ENCODE measurements at places on chromosomes 5 and 9.

DNA sequence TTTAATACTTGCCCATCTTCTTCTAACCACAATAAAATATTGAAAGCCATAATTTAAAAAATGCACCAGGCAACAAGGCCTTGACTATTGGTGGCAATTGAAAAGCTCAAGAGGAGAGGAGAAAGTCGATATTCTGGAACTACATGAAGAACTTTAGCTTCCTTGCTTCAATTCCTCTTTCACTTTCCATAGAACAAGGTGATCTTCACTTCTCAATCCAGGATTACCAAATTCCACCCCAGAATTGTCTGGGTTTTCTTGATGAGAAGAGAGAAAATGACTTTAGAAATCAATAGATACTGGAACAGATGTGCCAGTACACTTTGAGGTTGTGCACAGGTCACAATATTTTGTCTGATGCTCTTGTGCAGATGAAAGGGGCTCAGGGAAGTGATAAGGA, 52.2 kb downstream of the PTCD2 start:
- no peak overlapping the region for H3K27ac ChIP-seq
- H3K4me3 ChIP-seq = no peak overlapping the region
- no peak for ATAC-seq
- peaks cover 19% of the 10 kb centered on the region for H3K4me1 ChIP-seq
- peaks cover 12% of the 10 kb centered on the region for H3K36me3 ChIP-seq

- H3K4me3 ChIP-seq = no peak overlapping the region
- H3K4me1 ChIP-seq = peaks cover 20% of the 10 kb centered on the region
- ATAC-seq = no peak
- no peaks in the 10 kb centered on the region for H3K36me3 ChIP-seq
- no peak overlapping the region for H3K27ac ChIP-seq
Observed at GRCh38 chr5:40397976-40398375, 281.7 kb upstream of the PTGER4 start.

DNA sequence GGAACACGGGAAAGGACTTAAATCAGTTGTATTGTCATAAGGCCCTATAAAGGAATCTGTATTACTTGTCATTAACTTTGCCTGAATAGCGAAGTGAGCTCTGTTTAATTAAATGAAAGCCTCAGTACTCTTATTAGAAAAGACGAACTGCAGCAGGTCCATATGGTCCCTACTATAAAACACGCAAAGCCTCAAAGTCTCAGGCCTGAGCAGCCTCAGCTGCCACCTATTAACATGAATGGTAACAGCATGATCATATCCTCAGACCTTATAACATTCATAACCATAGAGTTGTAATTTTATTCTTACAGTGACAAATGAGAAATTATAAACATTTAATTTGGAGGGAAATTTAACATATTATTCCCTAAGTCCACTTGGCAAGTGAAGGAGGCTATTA, 1113.7 kb upstream of the WWC1 start:
- no peak overlapping the region for H3K4me3 ChIP-seq
- no peaks in the 10 kb centered on the region for H3K36me3 ChIP-seq
- no peak for ATAC-seq
- no peaks in the 10 kb centered on the region for H3K27me3 ChIP-seq
- no peaks in the 10 kb centered on the region for H3K4me1 ChIP-seq
- no peak overlapping the region for H3K27ac ChIP-seq

DNA sequence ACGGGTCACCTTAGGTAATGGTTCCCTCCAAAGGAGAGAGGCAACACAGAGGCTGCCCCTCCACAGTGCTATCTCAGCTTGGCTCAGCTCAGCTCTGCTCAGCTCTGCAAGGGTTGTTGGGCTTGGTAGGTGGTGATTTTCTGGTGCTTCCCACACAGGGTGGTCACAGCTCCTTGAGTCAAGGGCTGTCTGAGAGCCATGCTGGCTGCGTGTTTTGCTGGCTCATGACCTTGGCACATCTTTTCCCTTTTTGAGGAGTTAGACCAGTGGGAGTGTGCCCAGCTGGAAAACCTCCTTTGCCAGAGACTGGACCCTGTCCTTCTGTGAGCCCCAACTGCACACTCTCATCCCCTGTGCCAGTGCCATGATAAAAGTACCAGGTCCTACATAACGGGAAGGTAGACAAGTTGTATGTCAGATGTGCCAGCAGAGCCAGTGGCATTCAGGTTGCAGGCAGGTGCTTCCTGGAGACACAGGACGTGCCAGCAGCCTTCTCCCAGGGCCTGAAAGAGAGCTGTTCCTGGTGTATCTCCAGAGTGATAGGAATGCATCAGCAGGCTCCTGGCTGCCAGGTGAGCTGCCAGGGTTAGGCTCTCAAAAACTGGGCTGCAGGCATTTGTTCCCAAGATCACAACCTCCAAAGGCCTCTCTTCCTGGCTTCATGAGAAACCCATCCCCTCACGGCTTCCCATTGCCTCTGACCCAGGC, 118.6 kb upstream of the CXCL14 start:
- ATAC-seq = no peak
- no peaks in the 10 kb centered on the region for H3K36me3 ChIP-seq
- H3K27me3 ChIP-seq = peaks cover 22% of the 10 kb centered on the region
- no peaks in the 10 kb centered on the region for H3K4me1 ChIP-seq

DNA sequence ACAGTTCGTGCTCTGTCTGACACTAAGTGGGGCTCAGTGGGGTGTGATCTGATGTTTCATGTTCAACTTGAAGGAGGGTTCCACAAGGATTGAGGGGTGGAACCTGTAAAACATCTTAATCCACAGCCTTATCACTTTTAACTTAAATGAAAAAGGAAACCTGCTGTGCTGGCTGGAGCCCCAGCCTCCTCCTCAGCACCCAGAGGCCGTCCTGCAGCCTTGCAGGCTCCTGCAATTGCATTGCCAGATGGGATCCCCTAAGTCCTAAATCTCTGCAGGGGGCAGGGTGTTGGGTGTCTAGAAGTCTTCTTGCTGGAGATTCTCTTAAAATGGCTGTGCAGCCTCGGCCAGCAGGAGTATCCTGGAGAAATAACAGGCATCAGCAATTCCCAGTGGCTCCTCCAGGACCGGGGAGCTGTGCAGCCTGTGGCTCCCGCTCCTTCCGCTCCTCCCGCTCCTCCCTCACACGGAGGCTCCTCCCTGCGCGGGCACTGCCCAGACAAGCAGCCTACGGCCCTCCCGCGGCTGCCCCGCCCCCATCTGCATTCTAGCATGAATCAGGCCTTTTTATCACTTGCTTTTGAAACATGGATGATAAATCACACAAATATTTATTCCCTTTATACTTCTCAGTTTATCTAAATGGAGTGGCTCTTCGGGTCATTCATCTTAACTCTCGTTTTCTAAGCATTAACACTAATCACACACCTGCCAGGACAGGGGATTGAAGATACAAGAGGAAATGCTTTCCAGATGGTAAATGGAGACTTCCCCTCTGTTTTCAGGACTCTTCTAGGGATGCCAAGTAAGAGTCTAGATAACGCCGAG, 131.0 kb downstream of the ADAMTS16 start:
- no peak overlapping the region for H3K4me3 ChIP-seq
- H3K36me3 ChIP-seq = no peaks in the 10 kb centered on the region
- H3K4me1 ChIP-seq = no peaks in the 10 kb centered on the region
- no peaks in the 10 kb centered on the region for H3K27me3 ChIP-seq
